NCI-H524 (cell line): ENCODE measurements at places on chromosomes 7 and 10.

DNA sequence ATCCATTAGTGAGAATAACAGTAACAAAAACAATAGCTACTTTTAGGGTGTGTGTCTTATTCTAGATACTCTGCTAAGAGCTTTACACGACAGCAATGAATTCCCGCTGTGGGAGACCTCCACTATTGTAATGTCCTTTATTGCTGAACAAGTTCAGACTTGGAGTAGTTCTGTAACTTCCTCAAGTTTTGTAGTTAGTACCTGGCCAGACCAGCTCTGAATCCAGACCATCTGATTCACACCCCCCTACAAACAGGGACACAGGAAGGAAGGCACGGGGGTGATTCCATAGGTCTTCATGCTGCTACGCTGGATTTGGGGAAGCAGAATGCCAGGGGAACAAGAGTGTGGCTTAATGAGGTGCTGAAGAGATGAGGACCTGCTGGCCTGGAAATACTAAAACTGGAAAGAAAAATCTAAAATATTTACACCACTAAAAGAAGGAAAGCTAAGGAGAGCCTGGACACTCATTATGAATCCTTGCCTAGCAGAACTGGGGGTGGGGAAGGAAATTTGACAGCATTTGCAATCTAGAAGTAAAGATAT is 194.6 kb upstream of the TMEM72 start:
- DNase-seq, result no peak

- no peak for DNase-seq
Observed at GRCh38 chr10:132946806-132947546, 4.6 kb upstream of the CFAP46 start.

- no peak for DNase-seq
Observed at GRCh38 chr7:123958186-123958703, 33.2 kb downstream of the SPAM1 start.

- DNase-seq, result no peak
Observed at GRCh38 chr10:46517541-46517940, 38.9 kb downstream of the GPRIN2 start.

- no peak for DNase-seq
Observed at GRCh38 chr10:132168571-132169030, 18.1 kb upstream of the DPYSL4 start.

DNA sequence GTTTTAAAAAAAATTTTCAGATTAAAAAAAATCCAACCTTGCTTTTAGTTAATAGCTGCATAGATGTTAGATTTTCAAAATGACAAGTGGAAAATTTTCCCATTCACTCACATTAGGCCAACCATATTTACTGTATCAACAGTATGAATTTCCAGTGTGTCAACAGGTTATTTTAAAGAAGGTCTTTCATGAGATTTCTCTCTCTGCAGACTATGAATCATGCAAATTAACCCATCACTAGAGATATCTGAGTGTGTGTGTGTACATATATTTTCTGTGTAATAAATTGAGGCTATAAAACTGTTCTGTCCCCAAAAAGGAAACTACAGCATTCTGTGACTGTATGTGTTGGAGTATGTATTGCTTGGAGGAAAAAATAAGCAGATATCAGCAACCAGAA is 305.6 kb downstream of the ARL4A start:
- DNase-seq, result no peak

- DNase-seq, result peak; percentile 34
Observed at GRCh38 chr7:143042159-143042789, 9.9 kb upstream of the OR6V1 start.

GRCh38 chr7:49127359-49127913 is 203.1 kb downstream of the CDC14C start:
- no peak for DNase-seq

DNA sequence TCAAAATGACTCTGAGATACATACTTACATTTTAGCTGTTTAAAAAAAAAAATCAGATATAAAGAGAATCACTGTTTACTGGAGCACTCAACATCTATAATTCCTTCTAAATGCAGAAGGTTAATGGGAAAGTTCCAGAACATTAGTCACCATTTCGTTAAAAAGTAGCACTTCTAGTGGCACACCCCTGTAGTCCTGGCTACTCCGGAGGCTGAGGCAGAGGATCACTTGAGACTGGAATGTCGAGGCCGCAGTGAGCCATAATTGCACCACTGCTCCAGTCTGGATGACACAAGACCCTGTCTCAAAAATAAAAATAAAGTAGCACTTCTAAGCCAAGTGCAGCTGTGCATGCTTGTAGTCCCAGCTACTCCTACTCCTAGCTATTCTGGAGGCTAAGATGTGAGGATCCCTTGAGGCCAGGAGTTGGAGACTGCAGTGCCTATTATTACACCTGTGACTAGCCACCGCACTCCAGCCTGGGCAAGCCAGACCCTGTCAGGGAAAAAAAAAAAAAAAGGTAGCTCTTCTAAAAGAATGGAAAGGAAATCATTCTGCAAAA is 2.2 kb downstream of the FGFBP3 start:
- no peak for DNase-seq

- DNase-seq, result no peak
Observed at GRCh38 chr10:60594476-60595051, 183.7 kb upstream of the CDK1 start.

DNA sequence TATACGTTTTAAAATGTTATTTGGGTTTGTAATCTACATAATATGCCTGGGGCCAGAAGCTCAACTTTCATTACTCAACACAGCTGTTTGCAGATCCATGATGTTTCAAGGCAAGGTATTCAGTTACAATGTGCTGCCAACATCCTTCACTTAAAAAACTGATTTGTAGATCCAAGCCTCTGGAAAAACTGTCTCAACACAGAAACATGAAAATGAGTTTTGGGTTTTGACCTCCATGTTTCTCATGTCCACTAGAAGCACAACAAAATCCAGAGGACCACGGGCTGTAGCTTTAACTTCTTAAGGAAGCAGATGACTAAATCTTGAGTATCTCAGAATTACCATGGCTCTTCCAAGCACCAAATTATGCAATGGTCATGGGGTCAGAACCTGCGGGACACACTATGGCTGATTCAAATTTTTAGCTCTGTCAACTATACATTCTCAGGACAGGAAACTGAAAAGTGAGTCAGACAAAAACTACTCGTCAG is 247.1 kb upstream of the GRB10 start:
- DNase-seq, result no peak

DNA sequence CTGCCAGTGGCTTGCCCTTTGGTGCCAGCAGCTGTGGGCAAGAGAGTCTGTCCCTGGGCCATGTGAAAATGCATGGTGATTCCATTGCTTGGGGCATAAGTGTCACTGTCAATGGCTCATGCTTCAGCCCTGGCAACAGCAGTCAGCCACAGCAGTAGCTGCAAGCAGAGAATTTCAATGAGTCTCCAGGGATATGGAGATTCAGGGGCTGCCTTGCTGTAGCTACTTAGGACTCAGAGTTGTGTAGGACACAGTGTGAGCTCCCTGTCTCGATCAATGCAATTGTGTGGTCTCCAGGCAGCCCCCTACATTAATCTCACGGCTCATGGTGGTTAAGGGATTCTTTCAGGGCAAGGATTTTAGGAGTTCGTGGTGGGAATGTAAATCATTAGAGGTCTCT is 126.3 kb upstream of the STARD3NL start:
- no peak for DNase-seq

DNA sequence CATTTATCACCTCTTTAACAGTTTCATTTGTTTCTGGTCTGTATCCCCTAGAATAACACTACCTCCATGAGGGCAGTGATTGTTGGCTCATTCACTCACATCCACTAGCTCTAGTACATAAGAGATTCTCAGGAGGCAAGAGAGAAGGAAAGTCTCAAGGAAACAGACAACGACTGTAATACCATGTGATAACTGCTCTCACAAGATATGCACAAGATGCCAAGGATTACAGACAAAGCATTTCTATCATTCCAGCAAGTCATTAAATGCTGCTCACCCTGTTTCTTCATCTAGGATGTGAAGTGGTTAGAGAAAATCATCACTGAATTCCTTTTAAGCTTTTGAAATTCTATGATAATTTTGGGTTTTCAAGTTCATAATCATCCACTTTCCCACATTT is 115.3 kb downstream of the HIBADH start:
- DNase-seq, result no peak

GRCh38 chr10:34280599-34281374 is 534.3 kb downstream of the PARD3 start:
- DNase-seq, result no peak

- DNase-seq, result no peak
Observed at GRCh38 chr7:102287981-102288278, 1.3 kb downstream of the SH2B2 start.

DNA sequence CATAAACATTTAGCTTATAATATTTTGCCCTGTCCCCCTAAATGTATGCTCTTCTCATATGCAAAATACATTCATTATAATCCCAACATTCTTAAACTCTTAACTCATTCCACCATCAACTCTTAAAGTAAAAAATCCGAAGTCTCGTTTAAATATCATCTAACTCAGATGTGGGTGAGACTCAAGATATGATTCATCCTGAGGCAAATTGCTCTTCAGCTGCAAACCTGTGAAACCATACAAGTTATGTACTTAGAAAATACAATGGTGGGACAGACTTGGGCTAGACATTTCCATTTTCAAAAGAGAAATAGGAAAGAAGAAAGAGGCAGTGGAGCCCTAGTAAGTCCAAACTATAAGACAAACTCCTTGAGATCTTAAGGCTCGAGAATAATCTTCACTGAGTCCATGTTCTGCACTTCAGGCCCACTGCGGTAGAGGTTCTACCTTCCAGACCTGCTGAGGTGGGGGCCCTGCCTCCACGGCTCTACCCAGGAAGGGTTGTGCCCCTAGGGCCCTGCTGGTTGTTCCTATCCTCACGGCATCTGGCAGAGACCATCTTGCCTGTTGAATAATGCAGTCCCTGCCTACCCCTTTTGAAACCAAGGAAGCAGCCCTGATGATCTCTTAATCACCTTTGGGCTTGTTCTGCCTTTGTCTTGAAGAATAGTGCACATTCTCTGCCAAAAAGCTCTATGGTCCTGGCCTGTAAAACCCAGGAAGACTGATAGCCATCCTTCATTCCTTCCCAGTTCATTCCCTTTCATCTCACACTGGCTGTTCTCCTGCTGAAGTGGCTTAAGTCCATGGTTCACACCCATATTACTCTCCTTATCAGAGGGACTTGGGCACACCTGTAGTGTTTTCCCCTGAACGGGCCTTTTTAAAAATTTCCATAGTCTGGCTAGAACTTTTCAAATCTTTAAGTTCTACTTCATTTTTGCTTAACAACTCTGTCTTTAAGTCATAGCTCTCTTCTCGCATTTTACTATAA is 37.3 kb downstream of the INPP5F start:
- DNase-seq, result no peak

- no peak for DNase-seq
Observed at GRCh38 chr7:24545215-24545614, 28.0 kb upstream of the PALS2 start.

DNA sequence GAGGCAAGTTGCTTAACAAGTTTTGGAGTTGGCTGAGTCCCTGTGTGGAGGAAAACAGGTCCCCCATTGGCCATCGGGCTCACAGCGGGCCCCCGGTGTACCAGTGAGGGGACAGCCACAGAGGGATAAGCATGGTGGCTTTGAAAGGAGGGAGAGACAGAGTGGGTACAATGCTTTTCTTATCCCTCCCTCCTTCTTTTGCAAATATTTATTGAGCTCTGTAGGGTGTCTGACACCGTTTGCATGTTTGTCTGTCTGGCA is 2.8 kb downstream of the HTRA1 start:
- DNase-seq, result no peak

DNA sequence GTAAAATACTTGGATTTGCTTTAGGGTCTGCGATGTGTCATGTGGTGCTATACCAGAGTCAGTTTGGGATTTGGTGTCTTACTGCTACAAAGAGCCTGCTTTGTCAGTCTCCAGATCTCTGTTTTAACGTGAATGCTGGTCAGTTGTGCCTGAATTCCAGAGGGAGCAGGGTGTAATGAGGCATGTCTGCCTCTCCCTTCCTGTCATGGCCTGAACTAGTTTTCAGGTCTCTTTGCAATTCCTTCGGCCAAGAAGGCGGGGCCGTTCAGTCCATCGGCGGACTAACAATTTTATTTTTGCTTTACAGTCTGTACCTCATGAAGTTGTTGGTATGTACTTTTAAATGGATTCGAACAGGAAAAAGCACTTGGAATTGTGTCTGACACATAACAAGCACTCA is 465.1 kb upstream of the ADARB2 start:
- no peak for DNase-seq

DNA sequence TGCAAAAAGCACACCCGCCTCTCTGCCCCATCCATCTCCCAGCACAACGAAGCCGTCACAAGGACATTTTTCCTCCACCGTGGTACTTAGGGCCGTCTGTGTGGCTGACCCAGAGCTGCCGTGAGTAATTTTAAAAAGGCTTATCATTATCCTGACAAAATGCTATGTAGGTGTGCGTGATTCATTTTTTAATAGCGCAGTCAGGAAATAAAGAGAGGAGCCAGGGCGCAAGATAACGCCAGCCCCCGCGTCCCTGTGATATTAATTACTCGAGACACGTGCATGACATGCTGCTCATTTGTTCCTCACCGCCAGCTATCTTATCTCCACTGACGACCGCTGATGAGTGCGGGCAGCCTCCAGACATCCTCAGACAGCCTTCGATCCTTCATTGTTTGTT is 332.7 kb upstream of the PFKP start:
- DNase-seq, result no peak

DNA sequence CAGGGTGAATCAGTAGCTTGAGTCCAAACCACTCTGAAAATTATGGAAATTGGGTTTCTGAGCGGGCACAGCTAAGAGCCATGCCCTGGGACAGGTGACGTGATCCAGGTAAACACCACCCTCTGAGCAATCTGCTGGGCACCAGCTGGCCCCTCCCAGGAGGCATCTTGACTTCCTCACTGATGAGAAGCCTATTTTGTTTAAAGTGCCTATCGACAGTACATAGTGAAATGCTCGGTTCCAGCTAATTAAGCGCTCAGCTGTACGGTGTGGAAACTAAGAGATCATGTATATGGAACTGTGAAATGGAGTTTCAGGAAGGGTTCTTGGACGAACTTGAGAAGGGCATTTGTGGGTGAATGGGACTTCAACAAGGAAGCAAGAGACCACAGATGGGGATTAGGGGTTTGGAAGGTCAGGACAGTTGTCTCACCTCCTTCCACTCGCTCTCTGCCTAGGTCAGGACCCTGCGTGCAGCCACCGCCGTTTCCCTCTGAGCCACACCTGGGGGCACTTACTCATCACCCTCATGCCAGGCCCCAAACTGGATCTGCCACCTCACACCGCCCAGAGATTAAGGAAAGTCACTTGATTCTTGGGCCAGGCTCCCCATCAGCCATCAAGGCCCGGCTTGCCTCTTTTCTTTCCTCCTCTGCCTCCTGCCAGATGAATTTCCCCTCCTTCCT is 3.2 kb downstream of the ITPRIP start:
- peak; percentile 5 for DNase-seq

- DNase-seq, result peak; percentile 10
Observed at GRCh38 chr7:94394437-94395140, at the start of gene COL1A2. TSS of gene COL1A2 (plus strand) at chr7:94394895. CDS start at chr7:94395032, 137 bp downstream.

GRCh38 chr10:8618834-8619233 is 564.3 kb downstream of the GATA3 start:
- no peak for DNase-seq

- no peak for DNase-seq
Observed at GRCh38 chr10:68301790-68302502, 29.9 kb upstream of the HNRNPH3 start.
